ENCODE measurements at places on chromosomes 12 and 14. TPM values are rescaled to one million over a fixed set of nuclear protein-coding genes. Genes with fewer than 3 reads are reported as not detected.

DNA sequence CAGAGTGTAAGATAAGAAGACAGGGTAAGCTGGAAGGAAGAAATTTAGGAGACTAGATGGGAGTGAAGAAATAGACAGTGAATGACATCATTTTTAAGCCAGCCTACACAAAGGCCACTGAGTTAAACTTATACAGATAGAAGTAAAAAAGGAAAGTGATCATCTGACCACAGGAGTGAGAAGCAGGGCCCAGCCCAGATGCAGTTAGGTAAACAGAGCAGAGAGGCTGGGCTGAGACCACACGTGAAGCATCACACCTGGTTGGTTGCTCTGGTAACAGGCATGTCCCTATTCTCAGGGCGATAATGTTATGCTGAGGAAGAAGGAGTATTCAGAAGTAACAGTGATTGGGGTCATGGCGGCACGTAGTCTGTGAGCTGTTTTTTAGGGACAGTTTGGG is 1079.4 kb downstream of the AACS start:
- no peaks in the 10 kb centered on the region for H3K27me3 ChIP-seq
- H3K4me3 ChIP-seq = no peak overlapping the region
- H3K36me3 ChIP-seq = no peaks in the 10 kb centered on the region
- H3K27ac ChIP-seq = no peak overlapping the region
- no peaks in the 10 kb centered on the region for H3K4me1 ChIP-seq

BEGAIN gene
- total RNA-seq = 7.6 TPM

DNA sequence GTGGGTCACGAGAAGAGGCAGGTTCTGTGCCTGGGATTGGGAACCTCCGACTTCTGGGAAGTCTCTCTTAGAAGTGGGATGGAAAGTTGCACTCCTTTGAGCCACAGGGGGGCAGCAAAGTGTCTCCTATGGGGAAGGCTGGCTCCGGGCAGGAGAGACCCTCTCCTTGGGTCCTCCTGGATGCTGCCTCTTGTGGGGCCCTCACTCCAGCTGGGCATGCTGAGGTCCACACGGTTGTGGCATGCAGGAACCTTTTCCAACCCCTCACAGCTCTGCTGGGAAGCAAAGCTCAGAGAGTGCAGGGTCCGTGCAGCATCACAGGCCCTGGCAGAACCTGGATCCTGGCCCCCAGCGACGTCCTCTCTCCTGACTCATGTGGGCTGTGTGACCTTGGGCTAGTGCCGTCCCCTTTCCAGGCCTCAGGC is 17.4 kb downstream of the SDSL start:
- H3K27ac ChIP-seq = no peak overlapping the region
- H3K4me3 ChIP-seq = no peak overlapping the region
- peak; percentile 72 for DNase-seq
- no peaks in the 10 kb centered on the region for H3K36me3 ChIP-seq
- H3K27me3 ChIP-seq = no peaks in the 10 kb centered on the region

GRCh38 chr14:59098377-59098776 is 90.1 kb upstream of the DAAM1 start:
- no peaks in the 10 kb centered on the region for H3K27me3 ChIP-seq
- DNase-seq = no peak

- DNase-seq = no peak
- H3K4me1 ChIP-seq = no peaks in the 10 kb centered on the region
- H3K27ac ChIP-seq = no peak overlapping the region
- H3K27me3 ChIP-seq = no peaks in the 10 kb centered on the region
- no peak overlapping the region for H3K4me3 ChIP-seq
Measured at GRCh38 chr12:69385038-69385437, 25.5 kb downstream of the YEATS4 start.

- no peaks in the 10 kb centered on the region for H3K27me3 ChIP-seq
- peaks cover 25% of the 10 kb centered on the region for H3K4me1 ChIP-seq
- no peak overlapping the region for H3K4me3 ChIP-seq
- H3K36me3 ChIP-seq = no peaks in the 10 kb centered on the region
- no peak overlapping the region for H3K27ac ChIP-seq
- DNase-seq = peak; percentile 63
Measured at GRCh38 chr14:69928111-69928523, 48.9 kb downstream of the SMOC1 start.

DNA sequence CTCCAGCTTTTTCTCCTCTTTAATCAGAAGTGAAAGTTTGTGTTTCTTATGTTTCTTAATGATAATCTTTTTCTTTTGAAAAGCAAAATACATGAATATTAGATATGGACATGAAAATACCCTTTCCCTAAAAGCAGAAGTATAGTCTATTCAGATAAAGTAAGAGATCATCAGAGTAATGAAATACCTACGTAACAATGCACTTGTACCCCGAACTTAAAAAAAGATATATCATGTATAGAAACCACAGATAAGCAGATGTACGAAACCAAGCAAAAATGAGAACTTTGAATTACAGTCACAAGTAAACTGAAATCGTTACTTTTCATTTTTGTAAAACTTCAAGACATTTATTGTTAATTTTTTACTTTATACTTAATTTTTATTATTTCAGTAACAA is 1.5 kb upstream of the GPR65 start:
- DNase-seq = no peak
- no peak overlapping the region for H3K4me3 ChIP-seq
- H3K36me3 ChIP-seq = no peaks in the 10 kb centered on the region
- no peaks in the 10 kb centered on the region for H3K4me1 ChIP-seq
- H3K27me3 ChIP-seq = no peaks in the 10 kb centered on the region
- no peak overlapping the region for H3K27ac ChIP-seq

RD3L gene
- total RNA-seq = not detected

WSCD2 gene
- total RNA-seq = 0.50 TPM

GRCh38 chr14:103131580-103131979 is 8.3 kb downstream of the TNFAIP2 start:
- H3K4me3 ChIP-seq = no peak overlapping the region
- H3K4me1 ChIP-seq = peaks cover 28% of the 10 kb centered on the region
- H3K27me3 ChIP-seq = no peaks in the 10 kb centered on the region
- no peak for DNase-seq
- H3K27ac ChIP-seq = no peak overlapping the region

- no peaks in the 10 kb centered on the region for H3K27me3 ChIP-seq
- H3K4me1 ChIP-seq = no peaks in the 10 kb centered on the region
- DNase-seq = no peak
- no peak overlapping the region for H3K4me3 ChIP-seq
- H3K27ac ChIP-seq = no peak overlapping the region
Measured at GRCh38 chr12:132740313-132740646, 21.4 kb downstream of the ANKLE2 start.

GRCh38 chr12:43285159-43285598 is 266.8 kb downstream of the ADAMTS20 start:
- H3K27ac ChIP-seq = no peak overlapping the region
- H3K4me3 ChIP-seq = no peak overlapping the region
- no peaks in the 10 kb centered on the region for H3K27me3 ChIP-seq
- H3K4me1 ChIP-seq = peaks cover 13% of the 10 kb centered on the region

DNA sequence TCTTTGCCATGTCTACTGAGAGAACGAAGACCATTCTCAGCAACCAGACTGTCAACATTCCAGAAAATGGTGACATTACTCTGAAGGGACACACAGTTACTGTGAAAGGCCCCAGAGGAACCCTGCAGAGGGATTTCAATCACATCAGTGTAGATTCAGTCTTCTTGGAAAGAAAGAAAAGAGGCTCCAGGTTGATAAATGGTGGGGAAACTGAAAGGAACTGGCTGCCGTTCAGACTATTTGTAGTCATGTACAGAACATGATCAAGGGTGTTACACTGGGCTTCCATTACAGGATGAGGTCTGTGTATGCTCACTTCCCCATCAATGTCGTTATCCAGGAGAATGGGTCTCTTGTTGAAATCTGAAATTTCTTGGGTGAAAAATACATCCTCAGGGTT is 29.7 kb upstream of the PSMA6 start:
- H3K27me3 ChIP-seq = no peaks in the 10 kb centered on the region
- H3K36me3 ChIP-seq = no peaks in the 10 kb centered on the region
- no peak for DNase-seq
- H3K4me3 ChIP-seq = no peak overlapping the region
- peaks cover 13% of the 10 kb centered on the region for H3K4me1 ChIP-seq
- H3K27ac ChIP-seq = no peak overlapping the region

LPCAT3 gene
- 30.2 TPM for total RNA-seq

DNA sequence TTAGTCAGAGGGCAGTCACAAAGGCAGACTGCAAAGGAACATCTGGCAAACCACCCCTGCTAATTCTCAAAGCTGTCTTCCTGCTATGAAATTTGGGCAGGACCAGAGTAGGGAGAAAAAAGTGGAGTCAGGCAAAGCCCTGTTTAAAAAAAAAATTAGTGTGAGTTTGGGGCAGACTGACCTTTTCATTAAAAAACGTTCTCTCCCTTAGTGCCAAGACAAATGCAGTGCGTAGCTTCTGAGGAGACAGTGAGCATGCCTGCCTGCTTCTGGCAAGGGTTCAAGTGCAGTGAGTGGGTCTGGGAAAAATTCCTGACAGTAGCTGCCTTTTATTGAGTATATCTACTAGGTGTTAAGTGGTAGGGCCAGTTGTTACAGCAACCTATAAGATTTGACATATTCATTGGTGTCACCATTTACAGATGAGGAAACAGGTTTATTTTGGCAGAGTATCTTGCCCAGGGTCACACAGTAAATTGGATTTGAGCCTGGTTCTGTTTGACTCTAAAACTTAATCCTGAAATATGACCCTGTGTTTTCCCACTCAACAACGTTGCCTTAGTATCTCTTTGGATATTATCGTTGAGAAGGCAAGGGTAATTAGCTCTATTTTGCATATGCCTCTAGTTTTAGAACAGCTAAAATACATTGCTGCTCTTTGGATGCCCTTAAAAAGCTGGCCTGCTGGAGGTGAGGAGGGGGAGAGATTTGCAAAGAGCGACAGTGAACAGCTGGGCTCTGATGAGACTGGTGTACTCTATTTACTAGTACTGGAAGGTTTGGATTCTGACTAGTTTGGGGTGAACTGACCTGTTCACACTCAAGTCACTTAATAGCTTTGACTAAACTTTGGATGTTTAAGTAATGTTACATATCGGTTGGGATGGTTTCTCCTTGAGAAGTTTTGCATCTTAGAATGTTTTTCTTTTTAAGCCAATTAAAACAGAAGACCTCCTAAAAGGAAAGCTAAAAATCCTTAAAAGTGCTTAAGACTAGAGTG is 72.8 kb downstream of the PAPOLA start:
- peaks cover 3% of the 10 kb centered on the region for H3K4me1 ChIP-seq
- no peaks in the 10 kb centered on the region for H3K36me3 ChIP-seq
- H3K4me3 ChIP-seq = no peak overlapping the region
- no peak overlapping the region for H3K27ac ChIP-seq

GRCh38 chr12:130775953-130776856 is 60.1 kb upstream of the RIMBP2 start:
- no peak overlapping the region for H3K27ac ChIP-seq
- H3K27me3 ChIP-seq = no peaks in the 10 kb centered on the region
- peak overlapping the region; percentile 31 for H3K4me3 ChIP-seq
- peak; percentile 67 for DNase-seq

GRCh38 chr14:81246461-81247270 is 25.9 kb upstream of the GTF2A1 start:
- no peak for DNase-seq
- no peaks in the 10 kb centered on the region for H3K36me3 ChIP-seq
- H3K4me3 ChIP-seq = no peak overlapping the region
- no peak overlapping the region for H3K27ac ChIP-seq

HOXC6 gene
- 1.9 TPM for total RNA-seq

- no peaks in the 10 kb centered on the region for H3K36me3 ChIP-seq
- no peak for DNase-seq
- no peak overlapping the region for H3K4me3 ChIP-seq
- peaks cover 6% of the 10 kb centered on the region for H3K4me1 ChIP-seq
Measured at GRCh38 chr14:54804538-54805041, 98.0 kb downstream of the GCH1 start.

GRCh38 chr12:132243596-132244310 is 85.6 kb downstream of the GALNT9 start:
- no peak overlapping the region for H3K4me3 ChIP-seq
- no peak overlapping the region for H3K27ac ChIP-seq
- H3K27me3 ChIP-seq = no peaks in the 10 kb centered on the region
- H3K36me3 ChIP-seq = no peaks in the 10 kb centered on the region
- DNase-seq = no peak
- H3K4me1 ChIP-seq = no peaks in the 10 kb centered on the region

GRCh38 chr12:108201808-108202207 is 72.7 kb downstream of the WSCD2 start:
- no peaks in the 10 kb centered on the region for H3K36me3 ChIP-seq
- no peak for DNase-seq
- no peak overlapping the region for H3K4me3 ChIP-seq
- no peaks in the 10 kb centered on the region for H3K4me1 ChIP-seq
- no peaks in the 10 kb centered on the region for H3K27me3 ChIP-seq

ARMH4 gene
- 38.7 TPM for total RNA-seq

GRCh38 chr14:101084436-101084826 is 180.9 kb upstream of the RTL1 start:
- no peaks in the 10 kb centered on the region for H3K27me3 ChIP-seq
- no peak overlapping the region for H3K27ac ChIP-seq

TMEM260 gene
- 30.7 TPM for total RNA-seq

RND1 gene
- 1.1 TPM for total RNA-seq

DNA sequence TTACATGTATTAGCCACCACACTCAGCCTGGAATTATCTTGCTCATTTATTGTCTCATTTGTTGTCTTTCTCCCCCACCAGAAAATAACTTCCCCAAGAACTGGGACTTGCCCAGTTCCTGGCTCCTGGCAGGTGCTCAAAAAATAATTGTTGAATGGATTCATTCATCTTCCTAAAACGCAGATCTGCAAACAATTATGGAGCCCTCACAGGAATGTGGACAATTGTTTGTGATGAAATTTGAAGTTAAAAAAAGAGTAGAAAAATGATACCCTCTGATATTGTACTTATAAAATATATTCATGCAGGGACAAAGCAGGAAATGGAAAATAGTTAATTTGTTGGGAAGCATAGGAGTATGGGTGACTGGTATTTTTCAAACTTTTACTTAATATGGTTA is 60.7 kb upstream of the MAP1LC3B2 start:
- no peaks in the 10 kb centered on the region for H3K27me3 ChIP-seq
- no peaks in the 10 kb centered on the region for H3K4me1 ChIP-seq
- no peaks in the 10 kb centered on the region for H3K36me3 ChIP-seq
- H3K4me3 ChIP-seq = no peak overlapping the region
